Hematopoietic multipotent progenitor cell treated with erythropoietin and hydrocortisone succinate and interleukin-3 and kit ligand, for 17 days (in vitro differentiated cells): ENCODE measurements at places on chromosomes 16 and 17.
A peak's percentile ranks its signal among the peaks of the same experiment; 100 is the strongest.

DNA sequence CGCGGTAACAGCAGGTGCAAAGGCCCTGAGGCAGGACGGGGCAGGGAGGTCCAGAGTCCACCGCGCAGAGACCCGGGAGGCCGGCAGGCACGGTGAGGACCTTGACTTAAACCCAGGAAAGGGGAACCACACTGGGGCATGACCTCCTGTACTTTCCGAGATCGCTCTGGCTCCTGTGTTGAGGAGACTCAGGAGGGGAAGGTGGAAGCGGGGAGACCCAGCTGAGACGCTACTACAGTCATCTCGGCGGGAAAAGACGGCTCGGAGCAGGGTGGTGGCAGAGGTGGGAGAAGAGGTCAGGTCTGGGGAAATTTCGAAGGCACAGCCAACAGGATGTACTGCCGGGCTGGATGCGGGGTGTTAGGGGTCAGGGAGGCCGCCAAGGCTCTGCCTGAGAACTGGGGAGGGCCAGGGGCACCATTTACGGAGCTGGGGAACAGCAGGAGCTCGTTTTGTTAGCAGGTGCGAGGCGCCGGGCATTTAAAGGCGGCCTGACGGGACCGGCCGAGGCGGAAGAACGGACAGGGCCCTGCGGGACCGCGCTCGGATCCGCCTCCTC lies 22.3 kb downstream of the NPTX1 start:
- DNase-seq = no peak

- DNase-seq = no peak
Observed at GRCh38 chr16:13372421-13372820, 471.0 kb downstream of the SHISA9 start.

DNA sequence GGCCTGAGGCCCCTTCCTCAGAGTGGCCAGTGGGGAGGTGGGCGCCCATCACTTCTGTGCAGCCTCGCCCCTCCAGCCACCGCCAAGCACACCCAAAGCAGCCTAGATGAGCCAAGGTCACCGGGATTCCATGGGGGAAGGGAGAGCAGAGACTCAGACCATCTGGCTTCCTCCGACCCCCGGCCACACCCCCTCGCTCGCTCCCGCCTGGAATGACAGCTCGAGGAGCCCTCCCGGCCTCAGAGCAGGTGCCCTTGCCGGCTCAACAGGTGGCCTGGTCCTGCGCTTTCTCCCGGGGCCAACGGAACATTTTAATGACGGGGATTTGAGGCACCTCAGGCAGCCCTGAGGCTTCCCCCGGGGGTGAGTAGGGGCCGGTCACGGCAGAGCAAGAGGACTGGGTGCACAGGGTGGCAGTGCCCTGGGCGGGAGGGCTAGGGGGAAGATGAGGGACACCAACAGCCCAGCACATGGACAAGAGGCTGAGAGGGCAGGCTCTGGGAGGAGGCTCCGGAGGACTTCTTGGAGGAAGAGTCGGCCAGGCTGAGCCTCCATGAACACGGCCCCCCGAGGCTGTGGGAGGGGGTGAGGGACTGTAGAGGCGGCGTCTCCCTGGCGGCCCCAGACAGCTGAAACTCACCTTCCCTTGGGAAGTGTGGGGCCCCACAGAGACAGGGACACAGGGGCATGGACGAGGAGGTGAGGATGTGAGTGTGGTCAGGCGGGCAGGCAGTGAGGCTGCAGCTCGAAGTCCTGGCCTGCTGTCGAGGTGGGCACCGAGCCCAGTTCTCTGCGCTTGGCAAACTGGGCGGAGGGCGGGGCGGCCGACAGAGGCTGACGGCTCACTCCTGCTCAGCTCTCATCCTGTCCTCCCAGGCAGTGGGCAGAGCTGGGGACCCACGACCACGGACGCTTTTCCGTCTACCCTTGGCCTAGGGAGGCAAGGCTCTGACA lies 12.5 kb upstream of the C1QTNF8 start:
- DNase-seq = no peak

GRCh38 chr17:40176754-40177110 lies 538 bp upstream of the RAPGEFL1 start:
- no peak for DNase-seq

DNA sequence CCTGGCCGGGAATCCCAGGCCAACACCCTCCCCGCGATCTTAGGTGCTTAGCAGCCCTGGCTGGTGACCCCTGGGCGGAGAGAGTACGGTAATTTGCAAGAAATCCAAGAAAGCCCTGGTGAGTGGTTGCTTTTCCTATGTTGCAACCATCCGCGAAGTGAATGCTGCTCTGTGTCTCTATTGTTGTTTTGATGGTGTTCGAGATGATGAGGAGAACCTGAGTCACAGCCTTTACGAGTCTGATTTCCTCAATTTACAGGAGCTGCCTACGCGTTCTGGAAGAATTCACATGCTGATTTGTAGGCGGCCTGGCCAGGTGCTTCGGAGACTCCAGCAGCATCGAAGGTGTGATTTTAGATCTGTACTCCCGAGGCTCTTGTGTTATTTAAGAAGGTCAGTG lies 63.3 kb downstream of the TMEM235 start:
- DNase-seq = no peak

DNA sequence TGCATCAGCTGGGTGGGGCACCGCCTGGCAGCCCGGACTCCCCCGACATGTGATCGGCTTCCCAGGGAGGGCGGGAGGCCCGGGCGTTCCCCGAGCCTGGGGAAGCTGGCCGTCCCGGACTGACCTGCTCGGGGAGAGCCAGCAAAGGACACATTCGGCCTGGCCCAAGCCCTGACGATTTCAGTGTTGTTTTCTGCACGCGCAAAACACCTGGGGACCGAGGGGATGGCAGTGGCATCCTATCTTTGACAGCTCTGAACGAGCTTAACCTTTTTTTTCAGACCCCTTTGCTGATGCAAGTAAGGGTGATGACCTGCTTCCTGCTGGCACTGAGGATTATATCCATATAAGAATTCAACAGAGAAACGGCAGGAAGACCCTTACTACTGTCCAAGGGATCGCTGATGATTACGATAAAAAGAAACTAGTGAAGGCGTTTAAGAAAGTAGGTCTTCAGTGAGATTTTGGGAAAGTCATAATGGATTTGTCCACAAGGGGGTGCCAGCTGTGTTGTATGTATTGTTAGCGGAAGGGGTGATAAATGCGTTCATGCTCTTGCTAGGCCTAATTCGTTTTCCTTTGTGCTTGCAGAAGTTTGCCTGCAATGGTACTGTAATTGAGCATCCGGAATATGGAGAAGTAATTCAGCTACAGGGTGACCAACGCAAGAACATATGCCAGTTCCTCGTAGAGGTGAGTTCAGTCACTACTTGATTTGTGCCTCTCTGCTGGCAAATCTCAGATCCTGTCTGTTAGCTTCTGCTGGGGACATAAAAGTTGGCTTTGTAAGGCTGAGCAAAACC lies 1.0 kb downstream of the EIF1 start:
- DNase-seq = peak; percentile 90

- peak; percentile 100 for DNase-seq
Observed at GRCh38 chr17:28951428-28951990, at the start of gene PHF12. PHF12 (minus strand) TSS chr17:28951518; CDS start chr17:28950960, 558 bp downstream.

GRCh38 chr16:75787440-75787839 lies 61.1 kb upstream of the CPHXL start:
- no peak for DNase-seq

DNA sequence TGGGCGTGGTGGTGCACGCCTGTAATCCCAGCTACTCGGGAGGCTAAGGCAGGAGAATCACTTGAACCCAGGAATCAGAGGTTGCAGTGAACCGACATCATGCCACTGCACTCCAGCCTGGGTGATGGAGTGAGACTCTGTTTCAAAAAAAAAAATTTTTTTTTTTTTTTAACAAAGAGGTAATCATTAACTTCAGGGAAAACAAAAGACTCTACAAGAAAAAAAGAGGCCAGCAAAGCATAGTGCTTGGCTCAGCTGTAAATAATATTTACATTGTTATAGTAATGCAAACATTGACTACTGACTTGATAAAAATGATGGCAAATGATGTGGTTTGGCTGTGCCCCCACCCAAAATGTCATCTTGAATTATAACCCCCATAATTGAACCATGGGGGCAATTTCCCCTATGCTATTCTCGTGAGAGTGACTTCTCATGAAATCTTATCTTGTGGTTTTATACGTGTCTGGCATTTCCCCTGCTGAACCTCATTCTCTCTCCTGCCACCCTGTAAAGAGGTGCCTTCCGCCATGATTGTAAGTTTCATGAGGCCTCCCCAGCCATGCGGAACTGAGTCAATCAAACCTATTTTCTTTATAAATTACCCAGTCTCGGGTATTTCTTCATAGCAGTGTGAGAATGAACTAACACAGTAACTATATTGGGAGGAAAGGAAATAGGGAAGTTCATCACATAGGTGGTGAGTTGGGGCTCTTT lies 12.7 kb upstream of the SSTR2 start:
- DNase-seq = no peak

DNA sequence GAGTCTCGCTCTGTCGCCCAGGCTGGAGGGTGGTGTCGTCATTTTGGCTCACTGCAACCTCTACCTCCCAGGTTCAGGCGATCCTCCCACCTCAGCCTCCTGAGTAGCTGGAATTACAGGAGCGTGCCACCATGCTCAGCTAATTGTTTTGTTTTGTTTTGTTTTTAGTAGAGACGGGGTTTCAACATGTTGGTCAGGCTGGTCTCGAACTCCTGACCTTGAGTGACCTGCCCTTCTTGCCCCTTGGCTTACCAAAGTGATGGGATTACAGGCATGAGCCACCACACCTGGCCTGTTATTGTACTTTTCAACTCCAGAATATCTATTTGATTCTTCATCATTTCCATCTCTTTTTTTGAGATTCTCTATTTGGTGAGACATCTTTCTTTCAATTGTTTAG lies 9.0 kb upstream of the ADORA2B start:
- no peak for DNase-seq

DNA sequence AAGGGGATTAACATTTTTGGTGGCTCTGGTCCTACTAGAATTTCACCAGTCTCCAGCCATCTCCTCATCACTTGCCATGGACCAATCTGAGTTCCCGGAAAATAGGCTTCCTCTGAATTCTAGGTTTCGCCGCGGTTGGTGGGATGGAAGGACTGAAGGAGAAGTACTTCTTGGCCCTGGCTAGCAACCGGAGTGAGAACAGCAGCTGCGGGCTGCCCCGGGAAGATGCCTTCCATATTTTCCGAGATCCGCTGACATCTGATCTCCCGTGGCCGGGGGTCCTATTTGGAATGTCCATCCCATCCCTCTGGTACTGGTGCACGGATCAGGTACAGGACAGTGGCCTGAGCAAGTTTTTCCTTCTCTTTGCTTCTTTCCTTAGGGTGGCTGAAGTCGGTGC lies 45.0 kb downstream of the SLC5A11 start:
- no peak for DNase-seq

DNA sequence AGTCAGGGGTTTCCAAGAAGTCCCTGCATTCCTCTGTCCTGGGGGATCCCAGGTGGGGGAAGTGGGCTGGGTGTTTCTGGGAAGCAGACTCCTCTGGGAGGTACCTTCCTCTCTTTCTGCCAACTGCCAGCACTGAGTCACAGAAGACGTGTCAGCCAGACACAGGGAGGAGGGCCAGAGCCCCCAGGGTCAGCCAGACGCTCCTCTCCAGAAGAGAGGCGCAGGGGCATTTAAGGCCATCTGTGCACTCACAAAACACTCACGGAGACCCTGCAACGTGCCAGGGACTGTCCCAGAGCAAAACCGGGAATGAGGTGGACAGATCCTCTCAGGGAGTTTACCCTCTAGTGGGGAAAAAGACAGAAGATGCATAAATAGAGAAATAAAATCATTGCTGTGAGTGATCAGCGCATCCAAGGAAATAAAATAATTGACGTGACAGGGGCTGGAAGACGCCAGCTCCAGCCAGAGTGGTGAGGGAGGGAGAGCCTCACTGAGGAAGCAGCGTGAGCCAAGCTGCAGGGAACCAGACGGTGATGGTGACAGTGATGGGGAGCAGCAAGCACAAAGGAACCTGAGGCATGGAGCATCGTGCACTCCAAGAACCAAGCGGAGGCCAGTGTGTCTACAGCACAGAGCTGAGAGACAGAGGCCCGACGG lies 105.4 kb downstream of the ZNF423 start:
- no peak for DNase-seq

- DNase-seq = no peak
Observed at GRCh38 chr16:53714205-53715022, 10.5 kb downstream of the FTO start.

- no peak for DNase-seq
Observed at GRCh38 chr16:70444249-70445063, 5.6 kb upstream of the ST3GAL2 start.

DNA sequence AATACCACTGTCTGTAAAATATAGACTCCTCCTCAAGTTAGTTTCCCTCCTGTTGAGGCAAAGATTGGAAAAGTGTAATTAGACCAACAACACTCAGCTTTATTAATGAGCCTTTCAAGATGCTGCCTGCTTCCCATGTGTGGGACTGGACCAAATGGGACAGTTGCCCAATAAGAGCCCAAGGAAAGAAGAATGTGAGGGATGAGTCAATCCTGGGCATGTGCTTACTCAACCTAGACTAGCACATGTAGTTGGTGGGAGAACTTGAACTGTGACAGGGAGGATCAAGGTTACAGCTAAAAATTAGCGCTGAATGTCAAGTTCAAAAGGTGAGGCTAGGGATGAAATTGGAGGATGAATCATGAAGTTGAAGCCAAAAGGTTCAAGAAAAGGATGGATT lies 435.5 kb downstream of the CA10 start:
- no peak for DNase-seq

DNA sequence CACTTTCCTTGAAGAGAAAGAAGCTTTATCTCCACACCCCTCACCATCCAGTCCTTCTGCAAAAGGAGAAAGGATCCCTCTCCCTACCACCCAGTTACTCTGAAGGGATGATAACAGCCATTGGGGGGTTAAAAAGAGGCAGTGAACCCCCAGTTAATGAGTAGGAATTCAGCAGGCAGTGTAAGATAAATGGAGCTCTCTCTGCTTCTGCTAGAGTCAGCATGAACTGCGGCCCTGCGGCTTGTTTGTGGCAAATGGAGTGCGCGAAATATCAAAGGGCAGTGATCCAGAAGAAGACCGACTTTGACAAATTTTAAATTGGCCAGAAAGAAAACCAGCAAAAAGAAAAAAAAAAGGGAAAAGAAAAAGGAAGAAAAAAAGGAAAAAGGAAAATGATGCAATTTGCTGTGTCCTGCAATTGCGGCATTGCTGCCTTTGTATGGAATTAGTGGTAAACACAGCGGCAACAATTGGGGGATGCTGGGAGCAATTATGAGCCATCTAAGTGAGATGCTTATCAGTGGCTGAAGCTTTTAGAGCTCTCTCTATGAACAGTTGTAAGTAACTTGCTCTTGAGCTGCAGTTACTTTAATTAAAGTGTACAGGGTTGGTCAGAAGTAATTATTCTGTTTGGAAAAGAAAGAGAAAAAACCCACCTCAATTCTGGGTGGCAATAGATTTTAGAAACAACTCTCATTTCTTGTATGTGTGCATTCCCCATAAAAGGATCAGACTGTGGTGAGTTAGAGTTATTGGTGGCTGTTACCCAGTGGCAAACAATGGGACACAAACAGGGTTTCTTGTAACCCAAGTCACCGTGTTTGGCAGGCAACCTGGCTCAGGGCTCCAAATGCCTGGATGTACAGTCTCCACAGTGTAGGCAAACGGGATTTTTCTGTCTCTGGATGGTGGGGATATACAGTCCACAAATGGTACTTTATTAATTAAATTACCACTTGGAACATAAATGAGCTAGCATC lies 161.3 kb downstream of the AATF start:
- no peak for DNase-seq
